ENCODE measurements at places on chromosomes 12 and 14.

DNA sequence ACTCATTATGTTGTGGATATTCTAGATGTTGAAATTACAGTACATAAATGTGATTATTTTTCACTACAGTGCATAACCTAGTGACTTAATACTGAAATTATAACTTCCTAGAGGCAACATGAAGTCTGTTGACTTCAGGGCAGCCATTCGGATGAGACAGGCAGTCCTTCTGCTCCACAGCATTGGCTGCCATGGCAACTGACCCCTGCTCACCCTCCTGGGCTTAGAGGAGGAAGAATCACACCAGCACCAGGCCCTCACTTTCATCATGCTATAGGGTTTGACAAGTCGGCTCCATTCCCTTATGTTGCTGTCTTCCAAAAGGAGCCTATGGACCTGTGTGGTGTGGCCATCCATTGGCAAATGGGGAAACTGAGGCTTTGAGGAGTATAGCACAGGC, 233.5 kb upstream of the TMEM132C start:
- DNase-seq, result no peak

GRCh38 chr14:78335531-78335930, 165.4 kb downstream of the NRXN3 start:
- DNase-seq, result no peak

GRCh38 chr12:46944771-46945170, 119.0 kb upstream of the SLC38A4 start:
- no peak for DNase-seq

- no peak for DNase-seq
These were observed 205.6 kb downstream of the ESR2 start for GRCh38 chr14:64088647-64088964.

- no peak for DNase-seq
These were observed 36.5 kb downstream of the TMEM117 start for GRCh38 chr12:43872396-43872795.

DNA sequence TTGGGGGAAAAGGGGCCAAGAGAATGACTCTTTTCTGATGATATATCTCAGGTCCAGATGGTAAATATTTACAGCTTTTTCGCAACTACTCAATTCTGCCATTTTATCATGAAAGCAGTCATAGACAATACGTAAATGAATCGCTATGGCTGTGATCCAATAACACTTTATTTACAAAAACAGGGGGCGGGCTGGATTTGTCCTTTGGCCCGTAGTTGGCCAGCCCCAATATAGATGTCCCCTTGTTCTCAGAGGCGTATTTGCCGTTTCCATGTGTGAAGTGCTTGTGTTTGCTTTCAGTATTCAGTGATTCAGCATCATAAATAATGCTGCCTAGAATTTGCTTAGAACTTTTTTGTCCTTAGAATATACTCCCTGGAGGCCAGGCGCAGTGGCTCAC, 77.2 kb downstream of the CCDC92 start:
- no peak for DNase-seq
